ENCODE measurements at places on chromosomes 7 and 10. TPM values are rescaled to one million over a fixed set of nuclear protein-coding genes. Genes with fewer than 3 reads are reported as not detected.

GRCh38 chr7:44221231-44221791 is 20.5 kb downstream of the YKT6 start:
- no peaks in the 10 kb centered on the region for H3K36me3 ChIP-seq
- H3K27ac ChIP-seq: no peak overlapping the region

DNA sequence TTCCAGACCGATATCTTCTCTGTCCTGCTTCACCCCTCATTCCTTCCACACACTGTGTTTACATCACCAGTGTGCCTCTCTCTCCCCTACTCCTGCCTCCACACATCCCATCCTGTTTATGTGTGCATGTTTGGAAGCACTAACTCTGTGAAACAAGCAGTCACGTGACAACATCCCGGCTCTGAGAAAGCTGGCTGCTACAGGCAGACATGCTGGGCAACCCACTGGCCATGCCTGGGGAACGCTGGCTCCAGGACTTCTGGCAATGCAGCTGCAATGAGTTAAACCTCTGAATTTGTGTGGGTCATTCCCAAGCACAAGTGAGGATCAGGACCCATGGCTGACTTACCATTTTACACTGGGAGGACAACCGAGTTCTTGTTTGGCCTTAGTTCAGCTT is 74.0 kb downstream of the WNT2 start:
- no peak overlapping the region for H3K27ac ChIP-seq
- H3K27me3 ChIP-seq: no peaks in the 10 kb centered on the region

The TASOR2 gene
- 45.7 TPM for total RNA-seq

- no peak for DNase-seq
- no peaks in the 10 kb centered on the region for H3K4me1 ChIP-seq
- H3K27me3 ChIP-seq: peaks cover 4% of the 10 kb centered on the region
- no peak overlapping the region for H3K4me3 ChIP-seq
Measured at GRCh38 chr10:58050575-58050974, 217.1 kb downstream of the IPMK start.

DNA sequence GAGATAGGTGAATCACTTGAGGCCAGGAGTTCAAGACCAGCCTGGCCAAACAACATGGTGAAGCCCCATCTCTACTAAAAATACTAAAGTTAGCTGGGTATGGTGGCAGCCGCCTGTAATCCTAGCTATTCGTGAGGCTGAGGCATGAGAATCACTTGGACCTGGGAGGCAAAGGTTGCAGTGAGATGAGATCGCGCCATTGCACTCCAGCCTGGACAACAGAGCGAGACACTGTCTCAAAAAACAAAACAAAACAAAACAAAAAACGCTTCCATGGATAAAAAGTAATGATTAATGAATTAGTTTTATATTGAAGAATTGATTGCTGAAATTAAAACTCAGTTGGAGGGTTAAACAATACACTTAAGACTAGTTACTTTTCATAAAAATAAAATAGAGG is 32.3 kb downstream of the KLHDC10 start:
- H3K27me3 ChIP-seq: no peaks in the 10 kb centered on the region
- H3K4me3 ChIP-seq: no peak overlapping the region
- H3K36me3 ChIP-seq: peaks cover 7% of the 10 kb centered on the region
- H3K4me1 ChIP-seq: no peaks in the 10 kb centered on the region

The CYCS gene
- 108 TPM for total RNA-seq

- H3K27ac ChIP-seq: peak overlapping the region; percentile 97
- H3K4me1 ChIP-seq: peaks cover 51% of the 10 kb centered on the region
- H3K4me3 ChIP-seq: peak overlapping the region; percentile 35
- no peak for DNase-seq
Measured at GRCh38 chr10:43452356-43452914, 15.5 kb downstream of the ZNF487 start.

- peaks cover 75% of the 10 kb centered on the region for H3K36me3 ChIP-seq
- H3K27ac ChIP-seq: peak overlapping the region; percentile 79
- peaks cover 61% of the 10 kb centered on the region for H3K4me1 ChIP-seq
- DNase-seq: peak; percentile 58
- peak overlapping the region; percentile 62 for H3K4me3 ChIP-seq
Measured at GRCh38 chr7:139071680-139072079, 35.8 kb upstream of the ZC3HAV1L start.

GRCh38 chr10:111972109-111972508 is 211.5 kb downstream of the GPAM start:
- H3K4me1 ChIP-seq: no peaks in the 10 kb centered on the region
- no peak for DNase-seq
- no peaks in the 10 kb centered on the region for H3K27me3 ChIP-seq
- H3K27ac ChIP-seq: no peak overlapping the region
- H3K4me3 ChIP-seq: no peak overlapping the region

DNA sequence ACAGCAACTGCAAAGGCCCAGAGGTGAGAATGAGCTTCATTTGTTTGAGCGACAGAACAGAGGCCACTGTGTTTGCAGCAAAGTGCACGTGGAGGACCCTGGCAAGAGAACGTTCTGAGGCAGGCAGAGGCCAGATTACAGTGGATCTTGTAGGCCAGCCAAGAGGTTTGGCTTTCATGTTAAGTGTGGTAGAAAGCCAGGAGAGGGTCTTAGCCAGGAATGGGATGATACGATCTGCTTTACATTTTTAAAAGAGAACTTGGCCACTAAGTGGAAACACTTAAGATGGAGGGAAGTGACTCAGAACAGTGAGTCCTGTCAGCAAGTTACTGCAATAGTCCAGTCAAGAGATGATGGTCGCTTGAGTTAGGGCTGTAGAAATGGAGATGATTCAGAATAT is 4.6 kb downstream of the CCDC136 start:
- peaks cover 6% of the 10 kb centered on the region for H3K4me1 ChIP-seq
- H3K27me3 ChIP-seq: no peaks in the 10 kb centered on the region
- DNase-seq: no peak
- no peak overlapping the region for H3K4me3 ChIP-seq
- H3K27ac ChIP-seq: no peak overlapping the region

DNA sequence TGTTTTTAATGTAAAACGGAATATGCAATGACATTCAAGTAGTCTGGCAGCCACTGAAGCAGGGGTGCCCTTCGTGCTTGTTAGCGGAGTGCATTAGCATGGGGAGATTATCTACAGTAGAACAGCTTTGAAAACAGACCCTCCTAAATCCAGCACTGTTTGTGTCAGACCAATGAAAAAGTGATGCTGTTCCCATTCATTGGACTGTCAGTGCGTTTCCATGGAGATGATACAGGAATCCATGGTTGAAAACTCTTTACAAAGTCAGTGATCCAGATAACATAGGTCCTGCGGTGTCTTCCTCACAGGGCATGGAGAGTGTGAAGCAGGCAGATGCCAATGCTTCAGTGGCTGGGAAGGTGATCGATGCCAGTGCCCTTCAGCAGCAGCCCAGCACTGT is 73.6 kb downstream of the ITGB8 start:
- H3K36me3 ChIP-seq: no peaks in the 10 kb centered on the region
- no peak for DNase-seq
- H3K4me3 ChIP-seq: no peak overlapping the region
- no peaks in the 10 kb centered on the region for H3K4me1 ChIP-seq
- H3K27ac ChIP-seq: no peak overlapping the region

DNA sequence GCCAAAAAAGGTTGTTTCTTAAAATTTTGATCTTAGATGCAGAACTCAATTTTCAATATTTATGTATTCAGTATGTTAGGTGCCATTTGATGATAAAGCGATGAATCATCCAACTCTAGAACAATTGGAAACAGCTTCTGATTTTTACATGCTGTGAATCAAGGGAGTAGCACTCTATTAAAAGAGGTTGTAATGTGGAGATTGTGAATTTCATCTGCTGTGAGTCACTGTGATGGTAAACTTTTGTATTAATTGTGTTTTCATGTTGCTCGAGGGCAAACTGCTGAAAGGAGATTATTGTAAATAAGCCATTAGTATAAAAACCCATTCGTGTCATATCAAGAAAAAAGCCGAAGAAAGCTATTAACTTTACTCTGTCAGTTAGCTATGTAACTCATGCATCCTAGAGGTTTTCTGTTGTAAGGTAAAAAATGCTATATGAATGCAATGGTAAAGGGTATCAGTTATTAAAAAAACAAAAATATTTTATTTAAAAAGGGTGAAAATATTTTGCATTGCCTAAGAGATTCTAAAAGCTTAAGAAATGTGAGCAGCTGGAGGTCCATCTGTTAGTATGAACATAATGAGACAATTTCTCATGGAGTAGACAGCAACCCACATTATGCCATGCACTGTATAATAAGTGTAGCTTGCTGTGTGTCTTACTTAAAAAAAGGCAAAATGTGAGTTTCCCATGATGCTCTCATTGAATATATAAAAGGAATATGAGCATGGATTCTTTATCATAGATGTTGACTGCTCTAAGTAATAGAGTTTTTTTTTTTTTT is 511.0 kb upstream of the PCDH15 start:
- no peak overlapping the region for H3K4me3 ChIP-seq
- no peaks in the 10 kb centered on the region for H3K36me3 ChIP-seq
- no peaks in the 10 kb centered on the region for H3K4me1 ChIP-seq
- H3K27ac ChIP-seq: no peak overlapping the region
- H3K27me3 ChIP-seq: no peaks in the 10 kb centered on the region
- DNase-seq: no peak

The TAS2R4 gene
- total RNA-seq: 1.1 TPM

GRCh38 chr7:17422966-17423365 is 124.5 kb downstream of the AHR start:
- H3K4me3 ChIP-seq: no peak overlapping the region
- peaks cover 11% of the 10 kb centered on the region for H3K27me3 ChIP-seq
- H3K27ac ChIP-seq: no peak overlapping the region
- H3K36me3 ChIP-seq: no peaks in the 10 kb centered on the region

The ANXA8L1 gene
- total RNA-seq: 0.23 TPM

DNA sequence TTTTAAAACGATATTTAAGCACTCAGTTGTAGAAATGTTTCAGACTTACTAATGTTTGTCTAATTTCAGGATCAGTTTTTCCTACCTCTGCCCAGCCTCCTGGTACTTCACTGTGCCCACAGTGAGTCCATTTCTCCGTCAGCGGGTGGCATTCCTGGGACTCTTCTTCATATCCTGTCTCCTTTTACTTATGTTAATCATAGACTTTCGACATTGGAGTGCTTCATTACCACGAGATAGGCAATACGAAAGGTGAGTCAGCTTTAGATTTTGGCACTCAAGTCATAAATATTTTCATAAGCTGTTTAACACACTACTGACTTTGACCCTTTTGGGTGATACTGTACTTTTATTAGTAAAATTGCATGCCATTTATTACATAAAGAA is 2.1 kb downstream of the ENTPD7 start:
- no peak overlapping the region for H3K27ac ChIP-seq
- H3K36me3 ChIP-seq: peaks cover 2% of the 10 kb centered on the region
- H3K4me1 ChIP-seq: peaks cover 22% of the 10 kb centered on the region
- DNase-seq: no peak
- peaks cover 12% of the 10 kb centered on the region for H3K27me3 ChIP-seq
- no peak overlapping the region for H3K4me3 ChIP-seq

The TES gene
- total RNA-seq: 140 TPM

- no peaks in the 10 kb centered on the region for H3K27me3 ChIP-seq
- peak overlapping the region; percentile 82 for H3K27ac ChIP-seq
- no peak overlapping the region for H3K4me3 ChIP-seq
- DNase-seq: no peak
- H3K4me1 ChIP-seq: peaks cover 77% of the 10 kb centered on the region
Measured at GRCh38 chr7:139629392-139630082, 106.1 kb downstream of the CLEC2L start.

GRCh38 chr7:126440542-126440941 is 812.2 kb downstream of the GRM8 start:
- DNase-seq: no peak
- no peaks in the 10 kb centered on the region for H3K36me3 ChIP-seq
- no peak overlapping the region for H3K4me3 ChIP-seq
- H3K27me3 ChIP-seq: no peaks in the 10 kb centered on the region

The LRRC61 gene
- 14.9 TPM for total RNA-seq

DNA sequence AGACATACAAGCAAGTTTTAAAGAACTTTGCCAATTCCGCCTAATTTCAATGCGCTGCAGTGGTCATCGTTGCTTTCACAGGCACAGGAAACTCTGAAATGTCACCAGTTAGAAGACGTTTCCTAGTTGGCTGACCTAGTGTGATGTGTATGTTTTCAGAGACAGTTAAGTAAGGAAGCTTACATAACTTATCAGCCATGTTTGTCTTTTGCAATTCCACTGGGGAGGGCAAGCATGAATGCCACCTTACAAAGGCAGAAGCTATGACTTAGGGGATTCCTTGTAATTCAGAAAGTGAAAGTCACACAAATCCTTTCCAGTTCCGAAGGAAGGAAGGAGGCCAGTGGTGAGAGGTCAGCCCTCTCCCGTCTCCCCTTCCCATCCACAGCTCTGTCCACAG is 15.0 kb upstream of the NPS start:
- H3K36me3 ChIP-seq: no peaks in the 10 kb centered on the region
- H3K4me3 ChIP-seq: no peak overlapping the region
- no peaks in the 10 kb centered on the region for H3K27me3 ChIP-seq
- H3K4me1 ChIP-seq: no peaks in the 10 kb centered on the region
- DNase-seq: no peak

DNA sequence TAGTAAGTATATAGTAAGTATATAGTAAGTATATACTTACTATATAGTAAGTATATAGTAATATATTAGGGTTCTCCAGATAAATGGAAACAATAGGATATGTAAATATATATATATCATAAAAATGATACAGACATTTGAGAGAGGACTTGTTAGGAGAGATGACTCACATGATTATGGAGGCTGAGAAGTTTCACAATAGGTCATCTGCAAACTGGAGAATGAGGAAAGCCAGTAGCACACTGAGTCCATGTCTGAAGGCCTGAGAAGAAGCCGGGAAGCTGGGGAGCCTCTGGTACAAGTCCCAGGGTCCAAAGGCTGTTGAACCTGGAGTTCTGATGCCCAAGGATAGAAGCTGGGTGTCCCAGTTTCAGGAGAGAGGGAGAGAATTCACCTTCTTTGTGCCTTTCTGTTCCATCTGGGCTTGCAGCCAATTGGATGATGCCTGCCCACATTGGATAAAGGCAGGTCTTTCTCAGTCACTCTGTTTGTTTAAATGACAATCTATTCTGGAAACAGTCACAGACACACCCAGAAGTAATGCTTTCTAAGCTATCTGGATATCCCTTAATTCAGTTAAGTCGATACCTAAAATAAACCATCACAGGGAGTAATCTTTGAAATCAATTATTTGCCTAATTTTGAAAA is 205.5 kb upstream of the CDC14C start:
- no peak overlapping the region for H3K4me3 ChIP-seq
- no peaks in the 10 kb centered on the region for H3K4me1 ChIP-seq
- DNase-seq: no peak
- H3K27me3 ChIP-seq: peaks cover 2% of the 10 kb centered on the region
- no peaks in the 10 kb centered on the region for H3K36me3 ChIP-seq
- no peak overlapping the region for H3K27ac ChIP-seq

- H3K36me3 ChIP-seq: no peaks in the 10 kb centered on the region
- no peak for DNase-seq
- no peak overlapping the region for H3K4me3 ChIP-seq
Measured at GRCh38 chr10:49117376-49118070, 2.2 kb upstream of the VSTM4 start.

The CTNNA3 gene
- total RNA-seq: 0.57 TPM

The ADIRF gene
- not detected for total RNA-seq

The PRKAG2 gene
- 32.3 TPM for total RNA-seq

The MMD2 gene
- total RNA-seq: not detected

- no peaks in the 10 kb centered on the region for H3K36me3 ChIP-seq
- DNase-seq: no peak
- H3K4me3 ChIP-seq: no peak overlapping the region
- no peaks in the 10 kb centered on the region for H3K27me3 ChIP-seq
- H3K27ac ChIP-seq: no peak overlapping the region
- no peaks in the 10 kb centered on the region for H3K4me1 ChIP-seq
Measured at GRCh38 chr10:11359869-11360268, 251.6 kb downstream of the USP6NL start.
